ENCODE measurements at places on chromosomes 3 and 15.

GRCh38 chr3:52456169-52456799, 880 bp downstream of the NISCH start:
- DNase-seq, result no peak

GRCh38 chr3:134704556-134704955, 53.7 kb upstream of the KY start:
- no peak for DNase-seq

- no peak for DNase-seq
Measured at GRCh38 chr3:113600418-113601182, 68.2 kb downstream of the SIDT1 start.

DNA sequence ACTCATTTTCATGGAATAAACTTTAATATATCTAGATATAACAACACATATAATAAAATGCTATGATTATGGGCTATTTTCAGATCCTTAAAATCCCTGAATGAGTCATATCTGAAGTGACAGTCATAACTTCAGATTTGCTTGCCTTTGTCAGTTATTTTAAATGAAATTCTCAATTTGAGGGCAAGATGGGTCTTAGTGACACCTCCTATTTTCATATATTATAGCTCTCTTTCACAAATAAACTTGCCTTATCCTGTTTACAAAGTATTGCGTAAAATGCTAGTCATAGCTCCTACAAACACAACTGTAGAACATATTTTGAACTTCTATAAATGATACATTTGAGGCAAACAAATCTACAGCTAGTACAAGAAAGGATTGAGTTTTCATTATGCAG, 6.2 kb upstream of the THRB start:
- no peak for DNase-seq

GRCh38 chr3:165549665-165550064, 287.6 kb downstream of the BCHE start:
- DNase-seq, result no peak

DNA sequence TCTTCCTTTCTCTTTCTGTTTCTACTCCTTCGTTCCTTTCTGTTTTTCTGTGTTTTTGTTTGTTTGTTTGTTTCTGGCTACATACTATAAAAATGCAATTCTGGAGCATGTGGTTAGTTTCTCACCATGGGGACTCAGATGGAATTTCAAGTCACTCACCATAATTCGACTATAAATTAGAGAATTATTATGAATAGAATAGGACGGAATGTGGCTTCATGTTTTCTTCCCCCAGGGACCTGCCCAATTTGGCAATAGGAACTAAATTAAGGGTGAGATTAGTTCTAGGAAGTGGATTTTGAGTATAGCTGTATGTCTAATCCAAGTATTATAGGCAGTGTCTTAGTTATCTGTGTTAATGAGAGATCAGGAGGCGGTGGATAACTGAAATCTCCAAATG, 96.9 kb downstream of the THSD4 start:
- no peak for DNase-seq

GRCh38 chr3:51678641-51679040, 7.6 kb downstream of the TEX264 start:
- DNase-seq, result no peak

DNA sequence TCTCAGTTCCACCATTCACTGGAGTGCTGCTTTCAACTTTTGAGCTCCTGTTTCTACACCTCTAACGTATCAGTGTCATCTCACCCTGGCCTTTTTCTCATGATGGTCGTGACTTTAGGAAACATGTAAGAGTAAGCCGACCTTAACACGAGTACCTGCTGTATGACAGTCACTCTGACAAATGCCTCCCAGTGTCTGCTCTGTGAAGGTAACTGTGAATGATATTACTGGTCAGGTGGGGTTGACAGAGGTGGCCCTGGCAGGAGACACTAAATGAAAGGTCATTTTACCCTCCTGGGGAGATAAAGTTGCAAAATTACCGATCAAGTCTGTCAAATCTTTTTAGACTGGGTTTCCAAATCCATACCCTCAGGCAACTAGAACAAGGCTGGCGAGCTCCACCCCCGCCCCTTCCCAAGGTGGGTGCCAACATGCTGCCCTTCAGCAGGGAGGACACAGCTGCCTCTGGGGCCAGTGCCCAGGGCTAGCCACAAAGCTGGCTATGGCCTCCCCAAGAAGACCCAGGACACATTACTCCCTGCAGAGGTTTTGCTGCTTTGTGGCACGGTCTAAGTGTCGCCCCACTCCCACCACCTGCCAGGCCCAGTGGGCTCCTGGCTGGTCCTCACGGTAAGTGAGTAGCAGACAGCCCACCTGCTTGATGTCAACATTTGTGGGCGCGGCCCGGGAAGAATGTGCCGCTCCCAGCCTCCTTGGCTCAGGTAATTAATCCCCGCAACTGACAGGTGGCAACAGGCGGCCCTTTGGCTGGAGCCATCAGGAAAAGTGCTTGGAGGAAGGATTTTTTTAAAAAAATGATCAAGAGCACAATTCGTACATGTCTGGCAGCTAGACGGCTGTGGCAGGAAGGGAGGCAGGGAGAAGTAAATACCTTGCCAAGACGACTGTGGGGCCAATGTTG, 211.8 kb downstream of the TP63 start:
- DNase-seq, result no peak

DNA sequence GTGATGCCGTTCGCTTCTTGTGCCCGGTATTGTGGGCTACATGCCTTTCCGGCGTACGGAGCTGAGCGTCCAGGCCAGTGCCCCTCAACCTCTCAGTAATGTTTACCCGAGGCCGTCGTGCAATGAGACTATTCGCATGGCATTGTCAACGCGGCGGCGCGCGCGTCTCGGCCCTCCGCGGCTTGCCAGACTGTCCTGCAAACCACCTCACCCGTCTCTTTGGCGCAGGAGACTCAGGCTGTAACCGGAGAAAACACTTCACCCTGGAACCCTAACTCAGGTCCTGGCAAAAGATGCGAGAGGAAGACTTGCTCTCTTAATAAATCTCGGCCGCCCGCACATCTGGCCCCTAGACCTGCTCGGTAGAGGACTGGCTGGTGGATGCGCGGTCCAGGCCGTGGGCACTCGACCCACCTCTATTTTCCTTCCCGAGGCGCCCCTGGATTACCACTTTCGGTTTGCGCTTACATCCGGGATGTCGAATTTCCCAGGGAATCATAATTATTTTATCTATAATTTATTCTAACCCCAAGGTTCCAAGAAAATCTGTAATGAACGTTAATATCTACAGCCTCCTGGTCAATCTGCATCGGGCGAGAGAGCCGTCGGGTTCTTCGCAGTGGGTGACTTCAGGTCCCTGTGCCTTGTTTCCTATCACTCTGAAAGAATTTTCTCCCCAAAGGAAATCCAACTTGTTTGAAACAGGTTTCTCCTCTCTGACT, 71.8 kb upstream of the POLG start:
- DNase-seq, result no peak

DNA sequence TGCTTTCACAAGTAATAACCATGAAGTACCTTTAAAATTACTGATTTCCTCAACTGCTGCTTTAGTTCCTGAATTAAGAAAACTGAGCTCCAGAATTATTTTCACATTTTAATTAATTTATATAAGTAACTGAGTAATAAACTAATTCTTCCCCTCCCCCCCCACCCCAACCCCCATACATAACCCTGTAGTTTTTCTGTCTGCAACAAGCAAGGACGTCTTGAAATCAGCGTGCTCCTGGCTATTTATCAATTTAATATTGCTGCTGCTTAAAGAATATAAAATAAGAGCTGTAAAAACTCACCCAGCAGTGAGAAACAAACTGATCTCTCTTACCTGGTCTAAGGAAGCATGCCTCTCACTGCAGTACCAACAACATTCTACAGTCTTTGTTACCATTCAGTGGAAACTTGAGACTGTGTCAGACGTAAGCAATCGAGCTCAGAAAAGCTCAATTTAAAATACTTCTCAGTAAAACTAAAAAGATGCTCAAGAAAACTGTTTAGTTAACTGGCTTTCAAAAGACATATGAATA, 121.0 kb downstream of the TFDP2 start:
- peak; percentile 53 for DNase-seq

- DNase-seq, result no peak
Measured at GRCh38 chr3:70281663-70282062, 30.8 kb downstream of the MDFIC2 start.

DNA sequence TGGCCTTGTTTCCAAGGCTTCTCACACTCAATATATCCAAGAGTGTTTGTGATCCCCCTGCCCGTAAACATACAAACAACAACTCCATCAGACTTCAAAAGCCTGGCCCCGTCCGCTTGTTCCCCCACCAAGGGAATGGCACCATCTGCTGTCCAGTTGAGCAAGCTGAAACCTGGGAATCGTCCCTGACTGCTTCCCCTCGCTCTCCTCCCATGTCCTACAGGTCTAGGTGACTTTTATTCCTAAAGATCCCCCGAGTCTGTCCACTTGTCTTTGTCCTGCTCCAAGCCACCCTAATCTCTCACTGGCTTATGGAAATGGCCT, 27.9 kb upstream of the FAM174B start:
- DNase-seq, result no peak

GRCh38 chr15:39177561-39177960, 403.3 kb upstream of the THBS1 start:
- DNase-seq, result no peak

GRCh38 chr15:74144153-74144775, 13.9 kb downstream of the ISLR2 start:
- no peak for DNase-seq

DNA sequence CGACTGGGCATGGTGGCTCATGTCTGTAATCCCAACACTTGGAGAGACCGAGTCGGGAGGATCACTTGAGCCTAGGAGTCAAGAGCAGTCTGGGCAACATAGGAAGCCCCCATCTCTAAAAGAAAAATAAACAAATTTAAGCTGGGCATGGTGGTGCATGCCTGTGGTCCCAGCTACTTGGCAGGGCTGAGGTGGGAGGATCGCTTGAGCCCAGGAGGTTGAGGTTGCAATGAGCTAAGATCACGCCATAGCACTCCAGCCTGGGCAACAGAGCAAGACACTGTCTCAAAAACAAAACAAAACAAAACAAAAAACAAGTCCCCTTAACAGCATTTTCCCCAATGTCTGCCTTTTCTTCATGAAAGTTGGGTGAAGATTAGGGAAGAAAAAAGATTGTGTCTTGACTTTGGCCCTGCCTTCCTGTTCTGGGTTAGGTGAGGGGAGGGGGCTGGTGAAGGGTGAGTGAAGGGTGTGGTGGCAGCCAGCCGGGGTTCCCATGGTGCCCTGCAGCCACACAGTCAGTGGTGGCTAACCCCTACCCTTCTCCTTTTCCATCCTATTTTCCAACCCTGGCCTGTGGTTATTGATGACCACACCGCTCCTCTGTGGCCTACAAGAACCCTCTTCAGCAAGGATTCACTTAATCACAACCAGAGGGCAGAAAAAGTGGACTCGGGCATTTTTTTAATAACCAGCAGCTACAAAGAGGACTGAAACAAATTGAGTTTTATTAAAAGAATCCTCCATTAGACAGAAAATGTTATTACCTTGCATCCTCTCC, 28.4 kb upstream of the SMAD3 start:
- DNase-seq, result no peak

DNA sequence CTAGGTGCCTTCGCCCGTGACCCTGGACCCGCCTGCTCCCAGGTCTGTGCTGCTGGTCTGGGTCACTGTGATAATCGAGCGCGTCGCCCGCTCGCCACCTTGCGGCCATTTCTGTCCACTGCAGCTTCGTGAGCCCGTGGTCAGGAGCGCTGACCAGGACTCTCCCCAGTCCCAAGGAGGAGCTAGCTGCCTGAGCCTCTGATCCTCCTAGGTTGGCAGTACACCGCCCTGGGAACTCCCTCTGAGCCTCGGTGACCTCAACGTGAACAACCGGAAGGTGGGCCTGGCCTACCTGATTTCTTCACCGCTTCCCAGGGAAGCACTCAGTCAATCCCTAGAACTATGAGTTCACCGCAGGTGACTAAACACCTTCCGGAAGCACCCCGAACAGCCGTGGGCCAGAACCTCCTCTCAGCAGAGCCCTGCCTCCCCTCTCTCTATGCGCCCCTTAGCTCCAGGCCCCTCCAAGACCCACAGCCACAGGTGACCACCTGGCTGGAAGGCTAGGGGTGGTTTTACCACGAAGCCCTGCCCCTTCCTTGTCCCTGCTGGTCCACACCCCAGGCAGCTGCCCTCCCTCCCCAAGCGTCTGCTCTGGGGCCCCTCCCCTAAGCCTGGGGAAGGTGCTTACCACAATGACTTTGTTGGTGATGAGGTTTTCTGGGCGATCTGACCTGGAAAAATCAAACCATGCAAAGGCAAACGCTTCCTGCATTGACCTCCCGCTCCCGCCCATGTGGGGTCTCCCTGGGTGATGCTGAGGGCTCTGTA, 9.7 kb downstream of the PLA2G4D start:
- no peak for DNase-seq

- no peak for DNase-seq
Measured at GRCh38 chr3:139794469-139795265, 116.9 kb upstream of the NMNAT3 start.

- DNase-seq, result no peak
Measured at GRCh38 chr15:77083381-77084160, 12.7 kb upstream of the TSPAN3 start.

DNA sequence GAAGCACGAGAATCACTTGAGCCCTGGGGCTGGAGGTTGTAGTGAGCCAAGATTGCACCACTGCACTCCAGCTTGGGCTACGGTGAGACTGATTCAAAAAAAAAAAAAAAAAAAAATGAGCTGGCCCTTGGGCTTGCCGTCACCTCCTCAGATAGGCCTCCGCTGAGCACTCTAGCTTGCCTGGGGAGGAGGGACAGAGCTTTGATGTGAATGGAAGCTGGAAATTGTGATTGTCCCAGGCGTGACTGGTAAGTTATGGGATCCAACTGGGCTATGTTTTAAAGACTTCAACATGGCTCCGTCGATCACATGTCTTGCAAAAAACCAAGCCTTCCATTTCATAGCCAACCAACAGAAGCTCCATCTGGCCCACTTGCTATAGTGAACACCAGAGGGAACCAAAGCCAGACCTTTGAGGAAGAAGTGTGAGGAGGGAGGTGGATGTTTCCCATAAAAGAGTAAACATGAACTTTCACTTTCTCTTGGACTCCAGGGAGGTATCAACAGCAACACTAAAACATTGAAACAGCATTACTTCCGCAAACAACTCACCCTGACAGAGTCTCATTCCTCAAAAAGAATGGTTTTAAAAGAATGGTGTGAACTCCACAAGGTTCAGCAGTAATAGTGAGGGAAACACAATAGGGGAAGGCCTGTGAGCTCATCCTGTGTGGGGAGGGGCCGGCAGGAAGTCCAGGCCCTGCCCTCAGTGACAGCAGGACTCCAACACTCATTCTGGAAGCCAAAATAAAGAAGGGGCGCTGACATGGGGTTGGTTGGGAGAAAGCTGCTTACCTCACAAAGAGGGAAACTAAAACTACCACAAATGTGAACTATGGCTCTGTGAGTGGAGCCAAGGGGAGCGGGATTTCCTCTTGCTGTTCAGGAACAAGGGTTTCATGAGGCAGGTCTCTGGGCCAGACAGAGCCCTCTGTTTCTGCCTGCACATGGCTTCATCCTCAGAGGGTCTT, 59.2 kb upstream of the IL12A start:
- DNase-seq, result peak; percentile 73

- no peak for DNase-seq
Measured at GRCh38 chr15:42233107-42233506, 25.0 kb upstream of the VPS39 start.
